ENCODE measurements at places on chromosomes 7 and 10.

DNA sequence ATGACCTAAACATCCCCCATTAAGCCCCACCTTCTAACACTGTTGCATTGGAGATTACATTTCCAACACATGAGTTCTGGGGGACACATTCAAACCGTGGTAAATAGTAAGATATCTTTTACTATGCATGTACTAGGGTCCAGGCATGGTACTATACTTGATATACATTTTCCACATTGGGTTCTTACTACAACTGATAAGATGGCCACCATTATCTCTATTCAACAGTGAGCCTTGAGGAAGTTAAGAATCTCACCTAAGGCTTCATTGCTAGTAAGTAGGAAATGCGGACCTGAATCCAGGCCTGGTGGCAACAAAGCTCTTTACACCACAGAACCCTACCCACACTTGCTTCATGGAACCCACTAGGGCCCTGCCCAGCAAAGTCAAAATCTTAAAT is 5.7 kb downstream of the PANK1 start:
- no peak for DNase-seq

DNA sequence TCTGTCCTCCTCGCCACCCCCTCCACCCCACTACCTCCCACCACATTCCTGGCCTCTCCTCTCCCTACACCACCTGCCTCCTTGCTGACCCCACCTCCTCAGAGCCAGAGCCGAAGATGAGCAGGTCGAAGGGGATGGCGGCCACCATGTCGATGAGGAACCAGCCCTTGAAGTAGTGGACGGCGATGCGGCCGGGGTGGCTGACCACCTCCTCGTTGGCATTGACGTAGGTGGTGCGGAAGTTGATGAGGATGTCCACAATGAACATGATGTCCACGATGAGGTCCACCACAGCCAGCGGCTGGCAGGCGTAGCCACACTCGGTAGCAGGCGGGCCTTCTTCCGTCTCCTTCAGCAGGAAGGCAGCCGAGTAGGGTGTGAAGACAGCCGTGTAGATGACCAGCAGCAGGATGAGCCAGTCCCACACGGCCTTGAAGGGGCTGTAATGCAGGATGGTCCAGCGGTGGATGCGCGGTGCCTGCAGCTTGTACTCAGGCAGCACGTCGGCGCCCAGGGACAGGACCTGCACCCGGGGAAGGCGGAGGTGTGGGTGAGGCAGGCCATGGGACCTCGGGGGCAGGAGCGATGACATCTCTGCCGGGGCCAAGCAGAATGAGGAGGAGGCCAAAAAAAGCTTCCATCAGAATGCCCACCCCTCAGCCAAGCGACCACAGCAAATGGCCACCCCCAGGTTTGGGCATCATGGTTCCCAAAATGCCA is 25.6 kb downstream of the KCNH2 start:
- no peak for DNase-seq

DNA sequence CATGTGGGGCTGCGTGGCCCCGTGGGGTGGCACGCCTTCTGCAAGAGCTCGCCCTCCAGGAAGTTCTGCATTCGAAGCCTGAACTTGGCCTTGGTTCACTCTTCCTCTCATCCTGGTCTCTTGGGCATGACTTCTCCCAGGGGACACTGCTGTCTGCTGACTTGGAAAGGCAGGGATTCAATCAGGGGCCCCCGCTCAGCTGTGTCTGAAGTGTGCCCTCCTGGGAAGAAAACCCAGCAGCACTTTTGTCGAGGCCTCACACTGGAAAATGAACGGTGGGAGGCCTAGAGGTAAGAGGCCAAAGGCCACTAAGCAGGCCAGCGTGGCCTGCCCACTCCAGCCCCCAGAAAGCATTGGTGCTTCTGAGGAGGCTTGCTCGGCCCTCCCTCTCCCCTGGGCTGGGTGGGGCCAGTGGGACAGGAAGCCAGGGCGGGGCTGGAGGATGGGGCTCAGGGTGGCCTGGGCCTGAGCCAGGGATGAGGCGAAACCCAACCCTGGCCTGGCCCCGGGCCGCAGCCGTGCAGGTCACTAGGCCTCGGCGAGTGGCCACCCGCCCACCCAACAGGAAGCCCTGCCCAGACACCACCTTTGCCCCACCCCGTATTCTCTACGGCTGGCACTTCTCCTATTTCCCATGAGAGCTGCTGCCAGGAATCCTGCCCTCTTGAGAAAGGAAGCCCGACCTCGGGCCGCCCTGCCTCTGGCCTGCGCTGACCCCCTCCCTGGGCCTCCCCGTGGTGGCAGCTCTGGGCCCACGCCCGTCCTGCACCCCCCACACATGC is 81.1 kb downstream of the ZMIZ1 start:
- DNase-seq = no peak

- DNase-seq = no peak
These were observed 39.1 kb upstream of the AASS start for GRCh38 chr7:122183106-122183505.

DNA sequence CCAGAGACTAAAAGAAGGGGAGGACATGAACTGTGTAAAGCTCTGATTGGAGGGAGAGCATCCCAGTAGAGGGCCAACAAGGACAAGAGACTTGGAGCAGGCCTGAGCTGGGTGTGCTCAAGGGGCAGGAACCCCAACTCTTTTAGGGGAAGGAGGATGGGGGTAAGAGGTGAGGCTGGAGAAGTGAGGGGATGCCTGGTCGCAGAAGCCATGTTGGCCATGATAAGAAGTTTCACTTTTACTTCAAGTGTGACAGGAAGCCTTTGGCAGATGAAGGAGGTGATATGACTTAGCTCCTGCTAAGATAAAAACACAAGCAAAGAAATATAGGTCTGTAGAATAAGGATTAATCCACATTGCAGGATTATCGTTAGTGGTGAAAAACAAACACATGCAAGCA is 208.3 kb downstream of the JAZF1 start:
- no peak for DNase-seq

DNA sequence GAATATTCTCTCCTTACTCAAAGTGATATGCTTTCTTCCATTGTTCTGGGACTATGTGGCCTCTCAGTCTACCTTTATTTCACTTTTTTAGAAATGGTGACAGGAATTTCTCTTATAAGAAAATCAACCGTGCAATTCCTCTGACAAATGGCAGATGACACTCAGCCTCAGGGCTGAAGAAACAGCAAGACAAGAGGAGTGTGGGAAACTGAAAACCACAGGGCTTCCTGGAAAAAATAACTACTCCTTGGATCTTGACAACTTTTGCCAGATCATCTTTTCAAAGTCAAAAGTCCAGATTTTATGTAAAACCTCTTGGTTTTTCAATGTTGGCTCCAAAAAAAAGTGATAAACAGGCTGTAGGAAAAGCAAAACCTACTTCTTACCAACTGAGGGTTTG is 121.5 kb downstream of the TYW1B start:
- no peak for DNase-seq

GRCh38 chr10:70084189-70084588 is 31.5 kb downstream of the MACROH2A2 start:
- no peak for DNase-seq

DNA sequence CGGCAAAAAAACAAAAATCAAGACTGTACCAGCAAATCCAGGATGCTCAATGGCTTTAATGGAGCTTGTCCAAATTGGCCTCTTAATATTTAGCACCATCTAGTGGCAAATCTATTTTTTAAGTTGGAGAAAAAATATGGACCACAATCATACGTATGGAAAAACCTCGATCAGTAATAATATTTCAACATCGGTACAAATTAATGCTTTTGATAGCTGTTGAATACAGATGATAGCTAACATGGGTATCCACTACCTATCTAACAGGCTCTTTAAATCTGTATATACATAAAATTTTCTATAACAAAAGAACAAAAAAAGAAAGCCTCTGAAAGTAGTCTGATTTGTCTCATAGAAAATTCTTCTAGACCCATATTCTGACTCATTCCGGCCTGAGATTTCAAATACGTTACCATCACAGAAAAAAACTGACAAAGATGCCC is 29.2 kb downstream of the COA1 start:
- no peak for DNase-seq

GRCh38 chr7:15495170-15495569 is 66.6 kb downstream of the AGMO start:
- no peak for DNase-seq

DNA sequence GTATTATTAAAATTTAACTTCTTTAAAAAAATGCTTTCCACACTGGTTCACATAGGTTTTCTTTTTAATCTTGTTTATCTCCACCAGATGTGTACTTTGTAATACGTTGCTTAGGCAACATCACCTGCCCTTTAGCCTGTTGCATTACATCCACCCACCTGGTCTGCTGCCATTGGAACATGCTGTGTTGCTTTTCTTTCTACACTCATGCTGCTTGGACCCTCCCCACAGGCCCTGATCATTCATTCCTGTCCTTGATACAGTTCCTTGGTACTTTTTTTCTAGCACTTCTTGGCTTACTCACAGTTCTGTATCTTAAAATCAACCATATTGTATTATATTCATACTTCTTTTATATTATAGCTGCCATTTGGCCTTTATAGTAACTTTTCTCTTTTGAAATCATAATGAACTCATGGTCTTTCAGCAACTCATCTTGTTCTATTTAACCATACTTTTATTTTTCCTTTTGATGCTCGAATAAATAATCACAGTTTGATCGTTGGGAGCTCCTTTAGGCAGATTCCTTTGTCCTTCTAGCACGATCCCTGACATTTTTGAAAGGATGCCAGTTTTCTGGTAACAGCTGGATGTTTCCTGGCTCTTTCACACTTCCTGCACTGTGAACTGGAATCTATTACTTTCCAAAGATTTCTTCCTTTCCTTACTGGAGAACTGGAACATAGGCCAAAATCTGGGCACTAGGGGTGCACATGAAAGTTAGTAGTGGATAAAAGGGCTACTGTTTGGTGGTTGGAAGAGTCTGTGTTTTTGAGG is 125.1 kb downstream of the CDK14 start:
- DNase-seq = no peak

DNA sequence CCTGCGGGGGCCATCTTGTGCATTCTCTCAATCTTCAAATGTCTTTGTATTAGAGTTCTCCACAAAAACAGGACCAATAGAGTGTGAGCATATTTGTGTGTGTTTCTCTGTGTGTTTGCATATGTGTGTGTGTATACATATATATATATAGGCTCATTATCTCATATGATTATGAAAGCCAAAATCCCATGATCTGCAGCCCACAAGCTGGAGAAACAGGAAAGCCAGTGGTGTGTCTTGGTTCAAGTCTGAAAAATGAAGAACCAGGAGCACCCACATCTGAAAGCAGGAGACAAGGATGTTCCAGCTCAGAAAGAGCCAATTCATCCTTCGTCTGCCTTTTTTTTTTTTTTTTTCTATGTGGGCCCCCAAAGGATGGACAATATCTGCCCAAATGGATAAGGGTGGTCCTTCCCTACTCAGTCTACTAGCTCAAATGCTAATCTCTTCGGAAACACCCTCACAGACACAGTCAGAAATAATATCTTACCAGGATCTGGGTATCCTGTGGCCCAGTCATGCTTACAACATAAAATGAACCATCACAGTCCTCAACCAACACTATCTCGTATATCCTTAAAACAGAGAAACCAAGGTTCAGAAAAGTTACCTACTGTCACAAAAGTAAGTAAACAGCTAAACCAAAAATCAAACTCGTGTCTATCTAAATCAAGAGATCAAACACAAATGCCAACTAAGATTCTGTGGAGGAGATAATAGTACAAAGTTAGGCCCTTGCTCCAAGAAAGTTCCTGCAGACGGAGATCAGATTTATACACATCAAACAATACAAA is 141.9 kb downstream of the JMJD1C start:
- no peak for DNase-seq

GRCh38 chr7:54711900-54712595 is 47.0 kb downstream of the SEC61G start:
- no peak for DNase-seq

- DNase-seq = no peak
These were observed 8.2 kb downstream of the TWIST1 start for GRCh38 chr7:19109000-19109946.

DNA sequence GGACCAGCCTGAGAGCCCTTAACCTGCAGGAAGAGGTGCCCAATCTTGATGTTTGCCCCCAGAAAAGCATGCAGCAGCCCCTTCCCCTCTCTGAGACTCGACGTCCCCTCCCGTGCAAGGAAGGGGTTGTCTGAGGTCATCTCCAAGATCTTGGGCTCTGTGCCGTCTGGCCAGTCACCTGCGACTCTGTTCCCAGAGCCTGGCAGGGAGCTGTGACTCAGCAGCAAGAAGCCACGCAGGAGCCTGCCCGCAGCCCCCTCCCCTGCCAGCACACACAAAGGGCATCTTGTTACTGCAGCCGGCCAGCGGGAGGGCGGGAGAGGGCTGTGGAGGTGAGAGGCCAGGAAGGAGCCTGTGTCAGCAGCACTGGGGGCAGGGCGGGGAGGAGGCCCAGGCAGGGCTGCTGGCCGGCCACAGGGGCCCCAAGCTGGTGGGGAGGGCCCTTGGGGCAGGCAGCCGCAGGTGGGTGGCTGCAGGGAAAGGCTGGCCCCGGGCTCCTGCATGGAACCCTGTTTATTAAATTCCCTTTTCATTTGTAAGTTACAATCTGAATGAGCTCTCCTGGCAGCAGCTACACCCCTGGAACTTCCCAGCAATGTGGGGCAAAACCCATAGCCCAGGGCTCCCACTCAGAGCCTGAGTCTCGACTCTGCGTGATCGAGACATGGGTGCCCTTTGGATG is 103.7 kb upstream of the ZMIZ1 start:
- no peak for DNase-seq

DNA sequence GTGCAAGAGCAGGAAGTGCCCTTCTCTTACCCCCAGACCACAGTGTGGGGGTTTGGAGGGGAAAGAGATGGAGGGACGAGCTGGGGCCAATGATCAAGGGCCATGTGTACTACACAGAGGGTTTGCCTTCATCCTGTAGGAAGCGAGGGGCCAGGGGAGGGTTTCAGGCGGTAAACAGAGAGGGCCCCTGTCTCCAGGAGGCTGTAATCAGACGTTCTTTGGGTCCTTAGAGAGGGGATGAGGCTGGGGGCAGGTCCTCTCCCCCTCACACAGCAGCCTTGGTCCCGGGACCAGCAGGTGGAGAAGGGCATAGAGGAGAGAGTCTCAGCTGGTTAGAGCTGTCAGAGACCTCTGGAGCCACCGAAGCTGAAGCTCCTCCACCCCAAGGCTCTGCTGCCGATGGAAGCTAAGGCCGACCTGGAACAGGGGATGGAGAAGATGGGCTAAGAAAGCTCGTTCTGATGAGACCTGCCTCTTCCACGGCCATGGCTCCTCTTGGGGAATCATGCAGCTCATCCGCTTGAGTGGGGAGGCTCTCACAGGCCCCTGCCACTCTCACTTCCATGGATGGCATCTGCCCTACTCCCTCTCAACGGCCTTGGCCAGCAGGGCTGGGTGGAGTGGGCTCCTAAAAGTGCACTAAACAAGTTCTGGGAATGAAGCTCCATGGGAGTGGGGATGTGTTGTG is 3.5 kb downstream of the LOXL4 start:
- no peak for DNase-seq

DNA sequence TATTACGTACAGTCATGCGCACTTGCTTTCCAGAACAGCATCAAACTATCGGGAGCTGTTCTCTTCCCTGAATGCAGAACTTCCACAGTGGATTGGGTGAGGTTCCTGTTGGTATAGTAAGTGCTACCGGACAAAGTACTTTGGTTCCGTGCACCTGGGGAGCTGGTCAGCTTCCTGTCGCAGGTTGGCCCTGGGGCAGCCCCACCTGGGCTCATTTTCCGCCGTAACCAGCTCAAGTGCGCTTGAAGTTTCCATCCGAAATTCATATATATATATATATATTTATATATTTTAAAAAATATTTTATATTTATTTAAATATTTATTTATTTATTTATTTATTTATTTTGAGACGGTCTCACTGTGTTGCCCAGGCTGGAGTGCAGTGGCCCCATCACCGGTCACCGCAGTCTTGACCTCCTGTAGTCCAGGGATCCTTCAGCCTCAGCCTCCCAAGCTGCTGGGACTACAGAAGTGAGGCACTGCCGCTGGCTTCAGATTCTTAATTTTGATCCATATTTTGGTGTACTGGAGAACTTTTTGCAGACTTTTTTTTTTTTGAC is 6.5 kb downstream of the SCART1 start:
- no peak for DNase-seq

All from stimulated activated CD8-positive, alpha-beta memory T cell treated with anti-CD3 and anti-CD28 coated beads, Interleukin-7, amount 100 ng/mL, for 1 hour (primary cell).